Activated B cell treated with CpG ODN at 0.5 μM for 24 hours (primary cell): ENCODE measurements at places on chromosomes 2 and 18.

DNA sequence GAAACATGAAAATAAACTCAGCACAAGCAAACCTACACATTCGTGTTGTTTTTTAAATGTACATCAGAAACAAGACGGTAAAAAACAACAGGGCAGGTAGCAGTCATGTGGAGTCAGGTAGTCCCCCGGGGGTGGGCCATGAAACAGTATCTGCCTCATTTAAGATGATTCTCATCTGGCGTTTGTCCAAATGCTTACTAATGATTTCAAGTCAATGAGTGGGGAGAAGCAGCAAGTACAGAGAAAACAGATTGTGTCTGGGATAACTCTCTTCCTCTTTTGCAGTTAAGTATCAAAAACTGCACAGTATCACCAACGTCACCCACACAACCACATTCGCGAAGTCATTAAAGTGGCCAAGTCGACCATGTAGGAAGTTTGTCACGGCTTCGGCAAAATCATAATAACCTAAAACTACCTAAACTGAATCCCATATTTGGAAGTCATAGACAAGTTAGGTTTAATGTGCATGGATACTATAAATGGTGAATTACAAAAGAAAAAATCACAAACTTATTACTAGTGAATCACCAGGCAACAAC is 1.3 kb downstream of the LAPTM4A start:
- H3K4me3 ChIP-seq = no peak overlapping the region
- no peak for DNase-seq
- H3K36me3 ChIP-seq = peaks cover 19% of the 10 kb centered on the region
- H3K27me3 ChIP-seq = peaks cover 7% of the 10 kb centered on the region
- H3K27ac ChIP-seq = no peak overlapping the region
- H3K4me1 ChIP-seq = peaks cover 35% of the 10 kb centered on the region

DNA sequence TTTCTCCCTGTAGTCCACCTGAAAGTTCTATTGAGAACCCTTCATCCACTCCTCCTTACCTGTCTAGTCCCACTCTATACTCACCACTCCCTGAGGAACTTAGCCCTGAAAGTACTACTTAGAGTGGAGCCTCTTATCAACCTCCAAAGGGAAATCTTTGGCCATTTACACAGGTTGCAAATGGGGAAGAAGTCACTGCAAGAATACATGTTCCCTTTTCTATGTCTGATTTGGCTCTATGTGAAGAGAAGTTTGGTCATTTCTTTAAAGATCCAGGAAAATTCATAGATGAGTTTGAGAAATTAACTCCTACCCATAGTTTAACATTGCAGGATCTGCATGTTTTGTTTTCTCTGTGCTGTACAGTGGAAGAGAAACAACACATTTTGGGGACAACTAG is 22.9 kb upstream of the MGAT4A start:
- H3K36me3 ChIP-seq = no peaks in the 10 kb centered on the region
- H3K27me3 ChIP-seq = no peaks in the 10 kb centered on the region
- DNase-seq = no peak
- H3K27ac ChIP-seq = no peak overlapping the region

GRCh38 chr2:74706741-74707140 is 52.7 kb downstream of the SEMA4F start:
- no peaks in the 10 kb centered on the region for H3K36me3 ChIP-seq
- H3K27ac ChIP-seq = no peak overlapping the region
- no peak overlapping the region for H3K4me3 ChIP-seq
- no peak for DNase-seq
- no peaks in the 10 kb centered on the region for H3K27me3 ChIP-seq
- H3K4me1 ChIP-seq = no peaks in the 10 kb centered on the region

DNA sequence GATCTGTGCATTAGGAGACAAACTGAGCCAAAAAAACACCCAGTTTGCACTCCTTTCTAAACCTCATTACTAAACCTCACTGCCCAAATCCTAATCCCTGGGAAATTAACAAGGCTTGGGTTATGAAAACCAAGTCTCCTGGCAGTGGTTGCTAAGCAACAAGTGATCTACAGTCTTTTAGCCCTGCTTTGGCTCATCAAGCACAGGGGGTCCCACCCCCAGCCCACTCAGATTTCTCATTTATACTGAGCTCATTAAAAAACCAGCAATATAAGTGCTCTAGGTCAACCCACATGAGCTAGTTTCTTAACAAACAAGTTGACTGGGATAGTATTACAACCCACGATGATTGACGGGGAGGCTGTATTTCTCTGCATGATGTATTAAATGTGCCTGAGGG is 18.4 kb downstream of the DNER start:
- H3K27ac ChIP-seq = no peak overlapping the region
- no peaks in the 10 kb centered on the region for H3K36me3 ChIP-seq
- DNase-seq = no peak
- H3K27me3 ChIP-seq = peaks cover 5% of the 10 kb centered on the region
- H3K4me3 ChIP-seq = no peak overlapping the region
- no peaks in the 10 kb centered on the region for H3K4me1 ChIP-seq

DNA sequence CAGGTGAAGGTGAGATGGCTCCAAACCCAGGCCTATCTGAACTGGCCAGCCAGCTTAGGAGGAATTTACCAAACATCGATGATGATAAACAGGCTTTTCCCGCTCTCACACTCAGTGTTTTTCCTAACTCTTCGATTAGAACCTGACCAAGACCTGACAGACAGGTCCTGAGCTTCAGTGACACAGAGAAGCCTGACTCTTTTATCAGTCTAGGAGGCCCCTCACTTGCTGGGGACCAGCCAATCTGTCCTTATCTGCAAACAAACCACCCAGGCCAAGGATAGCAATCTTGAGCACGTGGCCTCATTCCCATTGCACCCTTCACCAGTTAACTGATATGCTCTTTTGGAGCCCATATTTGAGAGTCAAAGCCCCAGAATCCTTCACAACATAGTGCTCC is 1.9 kb upstream of the ITSN2 start:
- peak overlapping the region; percentile 51 for H3K27ac ChIP-seq
- no peak overlapping the region for H3K4me3 ChIP-seq
- DNase-seq = no peak

GRCh38 chr2:235854276-235854675 is 313.9 kb downstream of the GBX2 start:
- no peak for DNase-seq
- no peaks in the 10 kb centered on the region for H3K36me3 ChIP-seq
- no peaks in the 10 kb centered on the region for H3K4me1 ChIP-seq
- H3K27me3 ChIP-seq = no peaks in the 10 kb centered on the region
